ENCODE measurements at places on chromosomes 7 and 10. TPM values are rescaled to one million over a fixed set of nuclear protein-coding genes. Genes with fewer than 3 reads are reported as not detected.

- no peak for ATAC-seq
Measured at GRCh38 chr7:5750031-5750653, 31.3 kb downstream of the RNF216 start.

- no peak for ATAC-seq
Measured at GRCh38 chr10:128530301-128530700, 404.1 kb upstream of the MKI67 start.

- ATAC-seq: no peak
Measured at GRCh38 chr10:16930540-16930939, 113.3 kb upstream of the RSU1 start.

DNA sequence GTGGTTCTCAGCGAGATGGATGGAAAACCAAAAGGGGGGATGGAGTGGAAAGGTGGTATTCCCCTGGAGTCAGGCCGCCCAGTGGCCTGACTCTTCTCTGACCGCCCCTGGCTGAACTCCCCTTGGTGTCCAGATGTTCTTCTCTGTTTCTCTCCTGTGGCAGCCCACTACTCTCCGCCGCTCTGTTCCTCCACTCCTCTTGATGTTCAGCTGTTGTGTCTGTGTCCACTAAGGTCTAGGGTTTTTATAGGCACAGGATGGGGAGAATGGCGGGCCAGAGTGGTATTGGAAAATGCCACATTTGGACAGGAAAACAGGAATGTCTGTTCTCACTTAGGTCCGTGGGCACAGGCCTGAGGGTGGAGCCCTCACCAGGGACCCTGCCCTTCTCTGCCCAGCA is 954.3 kb upstream of the MBL2 start:
- no peak for ATAC-seq

DNA sequence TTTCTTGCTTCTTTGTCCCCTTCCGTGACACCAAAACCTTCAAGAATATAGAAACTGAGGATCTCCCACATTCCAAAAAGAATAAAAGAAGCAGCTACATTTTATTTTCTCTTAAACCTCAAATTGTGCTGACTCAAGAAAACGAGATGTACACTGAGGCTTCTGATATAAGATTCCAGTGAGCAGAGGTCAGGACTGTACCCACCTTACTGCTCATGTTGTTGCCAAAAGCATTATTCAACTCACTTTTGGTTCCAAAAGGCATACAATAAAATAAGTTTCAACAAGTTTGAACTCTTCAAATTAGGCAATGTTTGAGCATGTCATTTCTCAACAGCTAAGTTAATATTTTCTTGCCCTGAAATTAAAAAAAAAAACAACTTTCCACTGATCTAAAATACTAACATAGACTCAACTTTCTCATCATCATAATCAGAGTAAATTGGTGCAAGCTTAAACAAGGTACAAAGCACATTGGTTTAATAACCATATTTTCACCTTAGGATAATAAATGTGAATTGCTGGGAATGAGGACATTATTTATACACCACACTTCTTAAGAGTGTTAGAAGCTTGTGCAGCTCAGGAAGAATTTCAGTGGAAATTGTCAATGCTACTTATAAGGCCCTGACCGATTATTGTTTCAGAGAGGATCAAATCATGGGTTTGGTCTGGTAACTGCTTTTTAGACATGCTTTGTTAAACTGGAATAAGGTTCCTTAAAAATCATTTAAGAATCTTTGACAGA is 629.0 kb upstream of the IGFBP3 start:
- no peak for ATAC-seq

GRCh38 chr7:128380483-128381106 is 19.1 kb upstream of the PRRT4 start:
- ATAC-seq: no peak

DNA sequence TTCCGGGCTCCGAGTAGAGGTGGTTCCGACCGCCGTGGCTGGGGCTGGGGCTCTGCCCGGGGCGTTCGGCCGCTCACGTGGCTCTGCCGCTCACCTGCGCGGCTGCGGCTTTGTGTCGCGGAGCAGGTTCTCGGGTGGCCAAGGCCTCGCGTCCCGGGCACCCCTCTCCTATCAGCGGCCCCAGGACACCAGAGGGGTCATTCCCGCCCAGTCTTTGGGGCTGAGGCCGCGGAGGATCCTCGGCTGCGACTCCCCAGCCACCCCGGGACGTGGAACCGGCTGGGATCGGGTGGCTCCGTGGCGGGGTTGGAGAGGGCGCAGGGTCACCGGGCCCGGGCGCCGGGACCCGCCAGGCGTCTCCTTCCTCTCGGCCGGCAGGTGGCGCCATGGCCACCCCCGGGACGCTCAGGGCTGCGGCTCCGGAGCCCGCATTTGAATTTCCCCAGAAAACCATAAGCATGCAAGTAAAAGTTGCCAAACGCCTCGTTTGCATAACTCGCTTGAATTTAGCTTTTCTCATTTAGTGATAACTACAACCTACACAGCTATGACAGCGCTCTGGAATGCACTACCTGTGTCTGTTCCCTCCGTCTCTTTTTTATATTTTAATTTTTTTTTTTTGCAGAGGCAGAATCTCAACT is 1.2 kb downstream of the COL26A1 start:
- ATAC-seq: peak; percentile 88

DNA sequence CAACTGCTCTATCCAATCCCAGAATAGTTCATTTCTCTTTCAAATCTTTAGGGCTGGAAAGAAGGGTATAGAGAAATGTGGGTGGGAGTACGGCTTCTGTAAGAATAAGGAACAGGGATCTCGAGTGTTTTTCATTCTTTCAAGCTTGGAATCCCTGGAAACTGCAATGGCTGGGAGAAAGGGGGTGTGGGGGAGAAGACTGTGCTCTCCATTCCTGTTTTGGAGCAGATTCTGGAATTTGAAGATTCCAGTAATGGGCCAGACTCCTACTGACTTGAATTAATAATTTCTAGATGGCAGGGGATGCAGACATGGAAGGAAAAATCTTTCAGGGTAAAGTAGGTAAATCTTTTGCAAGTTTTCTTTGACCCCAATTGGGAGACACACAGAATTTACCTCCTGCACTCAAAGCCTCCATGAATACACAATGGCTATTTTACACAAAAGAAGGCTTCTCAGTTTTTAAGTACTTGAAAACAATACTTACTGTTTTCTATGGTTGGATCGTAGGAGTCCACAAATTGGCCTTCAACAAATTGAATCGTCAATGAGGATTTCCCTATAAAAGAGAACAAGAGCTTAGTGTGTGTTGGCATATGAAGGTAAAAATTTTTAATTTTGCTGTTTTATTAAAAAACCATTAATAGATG is 29.1 kb downstream of the RHEB start:
- ATAC-seq: no peak

DNA sequence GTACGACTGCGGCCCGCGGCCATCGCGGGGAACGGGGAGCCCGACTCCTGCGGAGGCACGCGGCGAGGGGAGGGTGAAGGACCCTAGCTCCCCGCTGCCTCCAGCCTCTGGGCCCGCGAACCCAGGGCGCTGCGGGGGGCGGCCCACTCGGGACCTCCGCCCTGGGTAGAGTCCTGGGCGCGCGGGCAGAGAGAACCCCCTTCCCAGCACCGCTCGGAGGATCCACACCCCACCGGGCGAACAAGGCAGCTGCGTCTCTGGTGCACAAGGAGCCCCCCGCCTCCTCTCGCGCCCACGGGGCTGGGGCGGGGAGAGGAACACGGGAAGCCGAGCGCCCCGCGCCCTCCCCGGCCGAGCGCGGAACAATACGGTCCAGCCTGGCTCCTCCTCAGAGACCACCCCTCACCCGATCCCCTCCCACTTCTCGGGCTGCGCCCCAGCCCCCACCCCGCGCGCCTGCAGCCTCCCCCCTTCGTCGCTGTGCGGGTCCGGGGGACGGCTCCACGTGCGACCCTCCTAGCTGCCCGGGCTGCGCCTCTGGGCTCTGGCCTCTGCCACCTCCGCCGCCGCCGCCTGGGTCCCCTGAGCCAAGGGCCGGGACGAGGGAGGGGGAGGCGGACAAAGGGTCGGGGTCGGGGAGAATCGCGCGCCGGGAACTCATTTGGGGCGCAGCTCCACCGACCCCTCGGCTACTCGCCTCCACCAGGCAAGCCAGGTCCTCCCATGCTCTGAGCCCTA is at the start of gene WDR86:
Gene WDR86 (minus strand): TSS at position 372 of the 738 bp plus-strand sequence. CDS start 449 bp downstream, outside the sequence.
- peak; percentile 22 for ATAC-seq

- peak; percentile 54 for ATAC-seq
Measured at GRCh38 chr10:26491934-26492333, 53.8 kb downstream of the APBB1IP start.

DNA sequence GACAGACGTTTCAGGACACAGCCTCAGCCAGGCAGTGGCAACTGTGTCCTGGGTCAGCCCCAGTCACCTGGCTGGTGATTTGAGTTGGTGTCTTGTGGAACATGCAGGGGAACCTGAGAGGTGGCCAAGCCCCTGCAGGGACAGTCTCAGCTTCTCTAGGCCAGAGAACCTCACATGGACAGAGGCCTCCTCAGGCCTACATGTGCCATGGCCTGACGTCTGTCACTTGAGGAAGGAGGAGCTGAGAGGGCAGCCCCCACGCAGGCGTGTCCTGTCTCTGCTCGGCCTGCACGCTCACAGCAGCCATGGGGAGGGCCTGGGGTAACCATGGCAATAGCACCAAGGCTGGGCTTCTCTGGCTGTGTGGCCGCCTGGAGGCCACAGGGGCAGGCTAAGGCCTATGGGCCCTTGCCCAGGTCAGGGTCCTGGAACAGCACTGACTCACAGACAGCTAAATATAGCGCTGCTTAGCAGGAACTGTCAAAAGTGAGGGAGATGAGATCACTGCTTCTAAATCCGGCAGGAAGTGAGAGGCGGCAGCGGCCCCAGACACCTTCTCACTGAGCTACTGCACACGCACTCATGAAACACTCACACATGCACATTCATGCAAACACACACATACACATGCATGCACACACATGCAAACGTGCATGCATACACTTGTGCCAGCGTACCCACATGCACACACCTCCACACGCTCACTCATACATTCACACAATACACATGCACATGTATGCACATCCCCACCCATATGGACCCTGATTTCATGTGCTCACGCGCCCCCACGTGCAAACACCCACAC is 57.0 kb downstream of the YKT6 start:
- peak; percentile 54 for ATAC-seq

- no peak for ATAC-seq
Measured at GRCh38 chr7:37923996-37924395, 3.6 kb downstream of the EPDR1 start.

- ATAC-seq: no peak
Measured at GRCh38 chr7:121262221-121262620, 66.6 kb upstream of the WNT16 start.

- ATAC-seq: no peak
Measured at GRCh38 chr10:11443468-11444154, 167.8 kb downstream of the USP6NL start.

GRCh38 chr10:78049851-78050250 is 16.2 kb downstream of the RPS24 start:
- ATAC-seq: no peak

The GPNMB gene
- total RNA-seq: 136 TPM

The XRCC2 gene
- 0.78 TPM for total RNA-seq

The HTR7 gene
- 0.19 TPM for total RNA-seq

The EGFR gene
- 126 TPM for total RNA-seq

The RASA4B gene
- 9.6 TPM for total RNA-seq

The CYP2C9 gene
- 0.89 TPM for total RNA-seq

The SGCE gene
- 138 TPM for total RNA-seq

The HMX2 gene
- total RNA-seq: not detected

All from gastroesophageal sphincter (tissue), 4 donors.